ENCODE measurements at places on chromosomes 13 and 19.

GRCh38 chr19:3511506-3512251, 5.6 kb downstream of the FZR1 start:
- no peak for DNase-seq

- no peak for DNase-seq
Observed at GRCh38 chr13:113665597-113666328, 1.3 kb upstream of the GRK1 start.

DNA sequence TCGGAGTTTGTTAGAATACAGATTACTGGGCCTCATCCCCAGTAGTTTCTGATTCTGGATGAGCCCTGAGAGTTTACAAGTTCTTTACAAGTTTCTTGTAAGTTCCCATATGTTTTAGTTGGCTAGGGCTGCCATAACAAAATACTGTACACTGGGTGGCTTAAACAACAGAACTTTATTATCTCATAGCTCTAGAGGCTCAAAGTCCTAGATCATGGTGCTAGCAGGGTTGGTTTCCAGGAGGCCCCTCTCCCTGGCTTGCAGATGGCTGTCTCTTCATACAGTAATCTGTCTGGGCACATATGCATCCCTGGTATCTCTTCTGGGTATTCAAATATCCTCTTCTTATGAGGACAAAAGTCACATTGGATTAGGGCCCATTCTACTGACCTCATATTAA, 167.2 kb downstream of the KLF5 start:
- DNase-seq, result no peak

DNA sequence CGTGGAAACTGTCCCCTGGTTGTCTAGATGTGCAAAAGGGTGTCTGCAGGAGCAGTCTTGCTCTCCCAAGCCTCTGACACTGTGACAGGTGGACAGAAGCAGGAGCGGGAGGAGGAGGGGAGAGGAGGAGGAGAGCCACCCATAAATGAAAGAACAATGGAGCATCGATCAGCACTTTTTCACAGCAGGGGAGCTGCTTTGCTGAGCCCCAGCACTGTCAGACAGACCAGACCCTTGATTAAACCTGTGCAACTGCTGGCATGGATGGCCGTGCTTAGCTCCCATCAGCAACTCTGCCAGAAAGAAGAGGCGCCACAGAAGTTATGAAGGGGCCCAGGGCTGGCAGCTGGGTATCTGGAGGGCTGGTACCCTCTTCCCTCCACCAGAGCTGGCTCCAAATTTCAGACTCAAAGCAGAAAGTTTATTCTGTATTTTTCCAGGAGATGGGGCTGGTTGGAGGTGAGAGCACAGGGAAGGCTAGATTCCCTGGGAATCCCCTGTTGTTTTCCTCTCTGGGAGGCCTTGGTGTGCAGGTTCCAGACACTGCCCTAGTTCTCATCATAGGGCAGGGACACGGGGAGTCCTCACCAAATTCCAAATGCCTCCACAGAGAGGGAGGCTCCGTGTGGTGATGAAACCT, 1192.2 kb downstream of the UQCRFS1 start:
- DNase-seq, result no peak

DNA sequence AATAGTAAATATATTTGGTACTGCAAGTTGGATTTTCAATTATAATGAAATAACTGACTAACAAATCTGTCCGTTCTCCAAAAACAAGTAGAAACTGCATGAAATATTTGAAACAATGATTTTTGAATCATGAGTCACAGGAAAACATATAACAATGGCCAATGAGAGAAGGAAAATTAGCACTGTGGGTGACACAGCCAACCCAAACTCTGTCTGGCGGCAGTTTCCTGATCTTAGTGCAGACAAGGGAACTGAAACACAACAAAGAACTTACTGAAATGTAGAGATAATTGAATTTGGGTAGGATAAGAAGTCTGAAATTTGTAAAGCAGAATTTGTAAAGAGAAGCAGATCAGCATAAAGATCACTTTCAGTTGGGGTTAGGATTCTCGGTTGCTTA, 2743.3 kb upstream of the PCDH20 start:
- no peak for DNase-seq

DNA sequence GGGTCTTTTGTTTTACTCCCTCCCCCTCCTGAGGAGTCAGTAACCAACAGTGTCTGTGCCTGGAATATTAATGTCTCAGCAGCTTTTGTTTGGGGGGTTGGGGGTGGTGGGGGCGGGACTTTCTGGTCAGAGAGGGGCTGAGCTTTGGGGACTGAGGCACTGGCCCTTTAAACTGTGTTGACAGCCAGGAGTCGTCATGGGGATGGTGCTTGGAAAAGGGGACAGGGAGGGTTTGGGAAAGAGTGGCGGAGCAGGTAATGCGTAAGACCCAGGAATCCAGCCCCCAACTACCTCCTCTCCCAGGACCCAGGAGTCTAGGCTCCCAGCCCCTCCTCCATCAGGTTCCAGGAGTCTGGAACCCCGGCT, 5.2 kb downstream of the CADM4 start:
- no peak for DNase-seq

DNA sequence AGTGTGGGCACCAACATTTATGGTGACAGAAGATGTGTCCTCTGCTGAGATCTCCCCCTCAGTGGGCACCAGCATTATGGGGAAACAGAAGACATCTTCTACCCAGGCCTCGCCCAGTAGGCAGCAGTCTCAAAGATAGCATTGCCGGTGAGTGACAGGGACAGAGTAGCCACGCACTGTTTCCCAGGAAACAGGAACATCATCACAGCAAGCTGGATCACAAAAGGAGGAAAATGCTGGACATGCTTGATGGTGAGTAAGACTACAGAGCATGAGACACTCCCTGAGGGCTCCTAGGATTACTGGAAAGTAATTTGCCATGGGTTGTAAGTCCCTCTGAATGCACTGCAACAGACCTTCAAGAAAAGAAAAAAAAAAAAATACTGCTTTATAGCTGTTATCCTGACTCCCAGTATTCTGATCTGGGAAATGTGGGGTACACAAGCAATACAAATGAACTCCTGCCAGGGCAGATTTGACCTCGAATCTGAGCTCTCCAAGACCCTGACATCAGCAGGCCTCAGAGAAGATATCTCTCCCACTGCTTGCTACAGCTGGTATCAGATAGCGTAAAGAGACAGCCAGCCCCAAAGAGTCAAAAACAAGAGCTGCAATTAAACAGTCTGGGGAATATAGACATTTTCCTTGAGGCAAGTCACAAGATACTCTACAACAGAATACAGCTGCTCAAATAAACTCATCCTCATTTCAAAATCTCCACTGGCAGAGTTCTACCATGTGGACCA, 180.4 kb downstream of the RBM26 start:
- DNase-seq, result no peak

DNA sequence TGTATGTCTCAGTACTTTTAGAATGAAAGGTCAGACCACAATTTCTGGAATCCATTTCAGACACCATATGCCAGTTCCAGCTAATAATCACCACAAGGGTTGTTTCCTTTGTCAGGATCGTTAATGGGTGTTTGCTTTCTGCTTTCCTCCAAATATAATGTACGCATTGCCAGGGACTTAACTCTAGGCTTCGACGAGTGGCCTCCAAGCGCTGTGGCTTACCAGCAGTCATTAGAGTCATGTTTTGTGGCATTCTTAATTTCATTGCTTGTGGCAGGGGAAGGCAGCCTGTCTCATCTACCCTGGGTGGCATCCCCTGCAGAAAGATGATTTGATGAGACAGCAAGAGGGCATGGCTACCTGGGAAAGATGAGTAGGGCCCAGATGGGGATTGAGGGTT, 22.5 kb downstream of the SAFB start:
- DNase-seq, result no peak

DNA sequence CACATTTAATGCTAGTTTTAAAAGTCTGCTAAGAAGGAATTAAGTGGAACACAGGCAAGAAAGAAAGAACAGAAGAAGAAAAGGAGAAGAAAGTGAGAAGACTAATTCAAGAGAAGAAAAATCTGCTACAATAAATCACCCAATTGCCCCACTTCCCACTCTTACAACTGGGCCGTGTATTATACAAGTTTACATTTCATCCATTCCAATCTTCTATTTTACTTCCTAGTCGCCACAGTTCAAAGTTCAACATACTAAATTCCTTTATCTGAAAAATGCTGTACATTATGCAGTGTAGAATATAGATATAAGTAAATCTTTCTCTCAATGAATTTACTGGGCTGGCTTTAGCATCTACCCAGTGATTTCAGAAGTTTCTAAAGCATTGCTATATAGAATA, 328.2 kb downstream of the DIAPH3 start:
- DNase-seq, result no peak

- DNase-seq, result no peak
Observed at GRCh38 chr13:66977161-66977560, 253.0 kb downstream of the PCDH9 start.

- no peak for DNase-seq
Observed at GRCh38 chr19:16249826-16250404, 52.2 kb downstream of the AP1M1 start.

DNA sequence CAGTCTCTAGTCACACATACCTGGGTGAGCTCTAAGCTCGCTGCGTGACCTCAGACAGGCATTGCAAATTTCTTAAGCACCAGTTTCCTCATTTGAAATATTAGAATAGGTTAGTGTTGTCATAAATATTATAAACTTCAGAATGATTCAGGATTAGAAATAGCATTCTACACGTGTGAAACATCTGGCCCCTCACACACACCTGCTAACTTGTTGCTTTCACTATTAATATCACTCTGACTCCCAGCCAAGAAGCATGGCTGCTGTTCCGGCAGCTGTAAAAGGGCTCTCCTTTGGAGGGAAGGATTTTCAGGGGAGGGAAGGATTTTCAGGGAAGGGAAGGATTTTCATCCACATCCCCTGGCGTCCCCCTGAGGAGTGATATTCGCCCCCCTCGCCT, 161.3 kb upstream of the GPR12 start:
- no peak for DNase-seq

Data from hematopoietic multipotent progenitor cell treated with erythropoietin and hydrocortisone succinate and interleukin-3 and kit ligand, for 4 days (in vitro differentiated cells).